ENCODE measurements at places on chromosomes 7 and 10. TPM values are rescaled to one million over a fixed set of nuclear protein-coding genes. Genes with fewer than 3 reads are reported as not detected.

The TMEM196 gene
- not detected for total RNA-seq

DNA sequence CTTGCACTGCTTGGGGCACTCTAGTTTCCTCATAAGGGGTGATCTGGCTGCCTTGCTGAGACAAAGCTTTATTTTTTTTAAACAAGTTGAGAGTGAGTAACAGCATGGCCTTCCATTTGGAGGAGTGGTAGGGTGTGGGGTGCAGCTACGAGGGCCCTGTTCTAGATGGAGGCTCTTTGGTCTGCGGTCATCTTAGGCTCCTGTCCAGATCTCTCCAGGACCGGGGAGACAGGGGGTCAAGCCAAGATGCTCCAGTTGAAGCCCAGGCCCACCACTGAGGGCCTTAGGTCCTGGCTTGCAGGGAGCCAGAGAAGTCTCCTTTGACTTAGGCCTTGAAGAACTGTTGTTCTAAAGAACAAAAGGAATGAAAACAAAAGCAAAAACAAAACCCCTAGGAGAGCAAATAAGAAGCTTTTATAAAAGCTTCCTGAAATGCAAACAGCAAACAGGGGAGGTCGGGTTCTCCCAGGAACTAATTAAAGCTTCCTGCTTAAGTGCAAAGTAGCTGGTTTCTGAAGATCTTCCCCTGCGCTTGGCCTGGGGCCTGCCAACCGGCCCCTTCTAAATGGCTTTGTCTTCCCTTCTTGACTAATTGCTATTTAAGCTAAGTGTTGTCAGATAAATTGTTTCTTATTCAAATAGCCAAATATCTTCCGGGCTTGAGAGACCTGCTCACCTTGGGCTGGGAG is 259.2 kb downstream of the GLRX3 start:
- no peak for DNase-seq

DNA sequence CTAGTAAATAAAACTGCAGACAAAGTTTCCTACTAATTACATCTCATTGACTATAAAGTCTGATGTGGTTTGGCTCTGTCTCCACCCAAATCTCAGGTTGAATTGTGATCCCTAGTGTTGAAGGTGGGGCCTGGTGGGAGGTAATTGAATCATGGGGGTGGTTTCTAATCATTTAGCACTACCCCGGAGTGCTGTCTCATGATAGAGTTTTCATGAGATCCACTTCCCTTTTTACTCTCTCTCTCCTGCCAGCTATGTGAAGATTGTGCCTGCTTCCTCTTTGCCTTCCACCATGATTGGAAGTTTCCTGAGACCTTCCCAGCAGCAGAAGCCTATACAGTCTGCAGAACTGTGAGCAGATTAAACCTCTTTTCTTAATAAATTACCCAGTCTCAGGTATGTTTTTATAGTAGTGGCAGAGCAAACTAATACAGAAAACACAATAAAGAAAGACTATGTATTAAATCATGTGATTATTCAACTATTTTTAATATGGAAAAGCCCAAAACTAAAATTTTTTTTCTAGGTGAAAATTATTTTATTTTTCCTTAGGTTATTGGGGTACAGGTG is 232.1 kb downstream of the FZD1 start:
- no peak for DNase-seq

GRCh38 chr7:95517870-95518269 is 32.1 kb downstream of the ASB4 start:
- no peak for DNase-seq

The AKR1D1 gene
- not detected for total RNA-seq

DNA sequence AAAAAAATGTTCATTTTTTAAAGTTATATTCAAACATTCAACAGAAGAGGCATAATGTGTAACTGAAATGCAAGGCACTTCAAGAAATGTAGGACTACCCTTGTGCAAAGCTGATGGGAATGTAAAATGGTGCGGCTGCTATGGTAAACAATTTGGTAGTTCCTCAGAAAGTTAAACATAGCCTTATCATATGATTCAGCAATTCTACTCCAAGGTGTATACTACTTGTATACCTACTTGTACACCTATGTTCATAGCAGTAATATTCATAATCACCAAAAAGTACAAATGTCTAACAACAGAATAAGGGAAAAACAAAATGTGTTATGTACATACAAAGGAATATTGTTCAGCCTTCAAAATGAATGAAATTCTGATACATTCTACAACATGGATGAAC is 37.3 kb downstream of the TET1 start:
- DNase-seq = no peak

The IDI2 gene
- total RNA-seq = not detected

GRCh38 chr7:21903020-21903786 is 42.5 kb downstream of the CDCA7L start:
- DNase-seq = no peak

DNA sequence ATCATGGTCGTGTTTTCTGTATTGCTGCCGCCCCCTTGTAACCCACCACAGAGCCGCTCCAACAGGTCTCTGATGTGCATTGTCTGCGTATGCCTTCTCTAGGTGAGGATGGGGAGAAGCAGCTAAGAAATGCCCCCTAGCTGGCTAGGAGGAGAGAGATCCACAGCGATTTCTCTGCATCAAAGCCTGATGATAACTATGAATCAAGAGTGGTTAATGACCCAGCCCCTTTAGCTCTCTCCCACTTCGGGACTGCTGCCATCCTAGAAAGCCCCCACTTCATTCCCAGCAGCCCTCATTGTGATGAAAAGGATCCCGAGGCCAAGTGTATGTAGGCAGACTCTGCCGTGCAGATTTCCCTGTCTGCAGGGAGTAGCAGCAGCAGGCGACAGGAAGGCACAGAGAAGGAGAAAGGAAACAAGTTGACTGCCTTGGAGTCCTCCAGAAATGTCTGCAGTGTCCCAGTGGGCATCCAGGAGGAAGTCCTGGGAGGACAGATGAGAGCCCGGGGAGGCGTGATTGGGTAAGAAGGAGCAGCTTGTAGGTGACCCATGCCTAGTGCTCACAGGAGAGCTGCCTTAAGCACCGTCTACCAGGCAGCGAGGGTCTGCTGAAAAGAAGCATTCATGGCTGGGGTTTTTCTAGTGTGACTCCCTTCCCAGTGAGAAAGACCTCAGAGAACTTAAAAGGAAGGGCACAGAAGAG is 2.9 kb downstream of the PLXNA4 start:
- no peak for DNase-seq

- DNase-seq = no peak
Observed at GRCh38 chr10:106557053-106557452, 607.5 kb downstream of the SORCS1 start.

DNA sequence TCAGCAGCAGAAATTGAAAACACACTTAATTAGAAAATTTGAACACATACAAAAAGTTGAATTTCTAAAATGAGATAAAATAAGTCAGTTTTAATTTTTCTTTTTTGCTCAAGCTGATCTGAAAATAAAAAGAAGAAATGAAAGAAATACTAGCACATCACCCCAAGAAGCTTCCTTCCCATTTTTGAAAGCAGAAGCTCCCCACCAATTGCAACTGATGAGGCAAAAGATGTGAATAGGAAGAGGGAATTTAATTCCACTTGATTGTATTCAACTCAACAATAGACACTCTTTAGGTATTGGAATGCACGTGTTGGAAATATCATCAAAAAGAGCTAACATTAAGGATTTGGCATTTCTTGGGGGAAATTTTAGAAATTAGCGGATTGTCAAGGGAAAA is 175.8 kb downstream of the TRIL start:
- no peak for DNase-seq

DNA sequence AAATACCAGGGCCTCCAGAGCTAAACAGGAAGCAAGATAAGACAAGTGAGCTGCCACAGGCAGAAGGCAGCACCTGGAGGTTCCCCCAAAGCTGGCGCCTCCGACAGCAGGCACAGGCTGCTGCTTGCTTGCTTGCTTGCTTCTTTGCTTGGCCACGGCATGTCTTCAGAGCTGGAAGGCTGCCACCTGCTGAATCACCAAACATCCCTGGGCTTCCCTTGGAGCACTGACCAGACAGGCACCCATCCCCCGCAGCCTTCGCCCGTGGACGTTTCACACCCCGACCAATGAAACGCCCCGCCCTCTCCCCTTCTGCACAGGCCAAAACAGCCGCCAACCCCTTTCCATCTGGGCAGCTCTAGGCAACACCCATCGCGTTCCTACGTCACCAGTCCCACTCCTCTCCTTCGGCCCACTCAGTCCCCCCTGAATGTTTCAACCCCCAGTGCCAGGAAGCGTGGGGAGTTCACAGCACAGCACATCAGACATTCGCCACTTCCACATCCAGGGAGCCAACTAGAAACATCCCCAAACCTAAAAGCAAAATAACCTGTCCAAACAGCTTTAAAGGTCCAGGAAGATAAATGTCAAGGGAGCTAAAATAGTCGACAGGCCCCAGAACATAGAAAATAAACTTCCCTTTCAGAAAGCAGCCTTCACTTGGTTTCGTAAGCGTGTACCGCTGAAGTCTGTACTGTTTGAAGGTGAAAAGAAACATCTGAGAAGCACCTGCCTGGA is 1.6 kb downstream of the SGMS1 start:
- peak; percentile 67 for DNase-seq

DNA sequence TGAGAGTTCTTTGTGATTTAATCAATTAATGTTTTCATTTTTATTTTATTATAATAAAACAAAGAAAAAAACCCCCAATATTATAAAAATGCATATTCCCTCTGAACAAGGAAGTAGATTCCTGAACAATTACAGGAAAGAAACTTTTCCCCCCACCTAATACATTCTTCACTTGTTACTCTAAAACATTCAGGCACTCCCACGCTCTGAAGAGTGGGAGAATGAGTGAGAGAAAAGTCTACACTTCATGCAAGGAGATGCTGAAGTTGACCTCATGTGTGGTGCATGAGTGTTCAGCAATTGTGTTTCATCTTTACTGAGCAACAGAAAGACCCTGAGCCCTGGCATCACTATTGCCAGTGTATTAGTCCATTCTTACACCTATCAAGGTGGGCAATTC is 244.2 kb upstream of the IGFBP3 start:
- DNase-seq = no peak

The PRR15 gene
- total RNA-seq = not detected

GRCh38 chr7:20514364-20514763 is 101.1 kb upstream of the ABCB5 start:
- DNase-seq = no peak

The CFAP46 gene
- not detected for total RNA-seq

DNA sequence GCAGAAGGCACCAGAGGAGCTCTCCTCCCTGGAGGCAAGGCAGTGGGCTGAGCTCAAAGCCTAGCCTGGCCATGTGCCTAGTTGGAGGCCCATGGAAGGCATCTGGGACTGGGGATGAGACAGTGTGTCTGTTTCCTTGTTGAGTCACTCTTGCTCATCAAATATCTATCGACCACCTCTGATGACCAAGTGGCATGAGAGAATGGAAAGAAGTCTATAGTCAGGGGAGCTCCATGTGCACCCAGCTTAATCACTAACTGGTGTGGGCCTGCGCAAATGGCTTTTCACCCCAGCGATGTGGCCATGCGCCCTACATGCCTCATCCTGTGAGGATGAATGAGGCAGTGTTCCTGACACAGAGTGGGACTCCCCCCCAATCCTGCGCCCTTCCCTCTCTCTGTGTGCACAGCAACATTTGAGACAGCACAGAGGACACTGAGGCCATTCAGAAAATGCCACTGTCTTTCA is 229.9 kb downstream of the RPS24 start:
- DNase-seq = no peak

The DDC gene
- total RNA-seq = not detected

- DNase-seq = no peak
Observed at GRCh38 chr10:60389413-60390025, at the start of gene ANK3. ANK3 (minus strand) TSS chr10:60389875; CDS start chr10:60389538, 337 bp downstream.

GRCh38 chr10:22752272-22752889 is 38.0 kb upstream of the PIP4K2A start:
- no peak for DNase-seq

DNA sequence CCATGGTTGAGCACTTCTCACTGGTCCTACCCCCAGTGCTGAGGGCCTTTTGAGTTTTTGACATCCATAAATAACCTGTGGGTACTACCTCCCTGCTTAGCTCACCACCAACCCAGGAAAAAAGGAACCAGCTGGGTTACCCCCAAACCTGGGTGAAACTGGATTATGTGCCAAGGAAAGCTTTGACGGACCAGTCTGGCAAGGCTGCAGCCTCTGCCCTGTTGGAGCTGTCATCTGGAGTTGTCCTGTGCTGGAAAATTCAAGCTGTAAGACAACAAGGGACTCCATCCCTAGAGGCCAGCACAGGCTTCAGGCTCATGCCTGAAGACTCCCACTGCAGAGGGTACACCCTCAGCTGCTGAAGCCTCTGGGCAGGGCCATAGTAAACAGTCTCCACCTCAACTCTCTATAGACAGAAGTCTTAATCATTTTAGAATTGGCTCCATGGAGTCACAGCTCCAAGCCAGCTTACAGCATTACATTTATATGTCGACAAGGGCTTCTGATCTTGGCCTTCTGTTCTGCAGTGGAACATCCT is 115.5 kb upstream of the AFAP1L2 start:
- DNase-seq = no peak

The SCIN gene
- total RNA-seq = 0.69 TPM

DNA sequence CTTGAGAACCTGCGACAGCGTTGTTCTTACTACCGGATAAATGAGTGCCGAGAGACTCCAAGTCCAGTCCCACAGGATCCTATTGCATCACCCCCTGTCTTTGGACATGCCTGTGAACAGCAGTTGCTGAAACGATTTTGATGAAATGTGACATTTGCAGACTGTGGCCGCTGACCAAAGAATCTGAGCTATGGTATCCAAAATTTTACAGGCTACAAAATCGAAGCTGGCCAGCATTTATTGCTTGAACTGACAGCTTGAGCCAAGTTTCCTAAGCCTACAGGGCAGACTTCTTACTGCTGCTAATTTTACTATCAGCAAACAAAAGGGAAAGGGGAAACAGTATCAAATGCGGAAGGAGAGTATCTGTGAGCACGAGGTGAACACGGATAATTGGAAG is 12.1 kb upstream of the NPVF start:
- DNase-seq = no peak

DNA sequence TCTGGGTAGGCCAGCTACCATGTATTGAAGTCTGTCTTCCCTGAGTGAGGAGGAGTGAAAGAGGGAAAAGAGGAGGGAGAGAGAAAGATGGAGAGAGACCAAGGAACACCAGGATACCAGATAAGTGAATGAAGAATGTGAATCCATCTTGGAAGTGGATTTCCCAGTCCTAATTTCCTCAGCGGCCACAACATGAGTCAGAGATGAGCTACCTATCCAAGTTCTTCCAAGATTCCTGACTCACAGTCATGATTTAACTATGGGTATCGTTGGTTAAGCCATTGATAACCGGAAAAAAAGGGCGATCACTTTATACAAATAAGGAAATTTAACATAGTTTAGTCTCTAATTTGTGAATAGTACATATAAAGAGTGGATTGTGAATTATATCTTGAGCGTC is 561.8 kb downstream of the ATRNL1 start:
- no peak for DNase-seq

The NRF1 gene
- total RNA-seq = 32.5 TPM

- peak; percentile 47 for DNase-seq
Observed at GRCh38 chr7:64888901-64889685, 14.0 kb upstream of the ZNF273 start.

Measured in activated naive CD8-positive, alpha-beta T cell treated with anti-CD3 and anti-CD28 coated beads, Interleukin-2, amount 10 ng/mL, durations not matched to agents 7 days and 5 days (primary cell).